Caudate nucleus (tissue), 63 donors: ENCODE measurements at places on chromosomes 16 and 17.

DNA sequence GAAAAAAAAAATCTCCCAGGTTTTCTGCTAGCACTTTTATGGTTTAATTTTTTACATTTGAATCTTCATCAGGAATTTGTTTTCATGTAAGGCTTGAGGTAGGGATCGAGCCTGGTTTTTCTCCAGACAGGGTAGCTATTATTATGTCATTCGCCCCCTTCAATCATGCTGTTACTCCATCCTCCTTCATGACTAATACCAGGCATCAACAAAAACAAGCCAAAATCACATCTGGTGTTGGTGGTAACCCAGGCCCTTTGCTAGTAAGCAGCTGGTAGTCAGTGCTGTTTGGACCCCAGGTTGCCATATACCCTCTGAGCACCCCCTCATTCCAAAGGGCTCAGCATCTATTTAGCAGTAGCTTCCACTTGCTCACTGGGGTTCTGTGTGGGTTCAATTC is 29.5 kb downstream of the DRC3 start:
- no peak for DNase-seq

- DNase-seq = no peak
These were observed 40.1 kb downstream of the NOS2 start for GRCh38 chr17:27760069-27760885.

- no peak for DNase-seq
These were observed 476 bp downstream of the KCNH4 start for GRCh38 chr17:42180411-42180921.

DNA sequence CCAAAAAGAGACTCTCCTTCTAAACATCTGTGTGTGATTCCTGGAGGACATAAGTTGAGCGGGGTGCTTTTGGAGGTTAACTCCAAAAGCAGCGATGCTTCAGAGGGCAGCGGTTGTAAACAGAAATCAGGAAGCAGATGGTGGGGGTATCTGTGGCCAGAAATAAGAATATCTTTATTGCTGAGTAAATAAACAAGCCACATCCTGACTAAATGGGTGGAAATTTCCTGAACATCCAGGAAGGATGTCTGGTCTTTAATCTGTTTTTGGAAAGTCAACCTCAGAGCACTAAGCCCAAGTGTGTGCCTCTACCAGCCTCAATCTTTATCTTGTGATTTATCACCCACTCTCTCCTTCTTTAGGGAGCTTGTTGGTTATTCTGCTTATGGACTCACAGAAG is 123.3 kb downstream of the CDH13 start:
- no peak for DNase-seq

DNA sequence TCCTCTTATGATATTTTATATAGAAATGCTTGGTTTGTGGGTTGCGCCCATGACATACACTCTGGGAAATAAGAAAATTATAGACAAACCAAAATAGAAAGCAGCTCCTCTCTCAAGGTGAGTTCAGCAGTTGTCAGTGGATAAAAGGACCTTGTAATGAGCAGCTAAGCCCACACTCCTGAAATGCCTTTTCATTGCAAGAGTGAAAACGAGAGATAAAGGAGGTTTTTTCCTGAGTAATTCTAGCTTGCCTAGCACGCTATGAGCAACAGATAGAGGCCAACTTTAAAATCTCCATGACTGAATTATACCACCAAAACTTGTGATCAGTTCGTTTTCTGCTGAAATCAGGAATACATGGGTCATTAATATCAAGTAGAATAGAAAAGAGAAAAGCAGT is 261.8 kb upstream of the CACNG5 start:
- DNase-seq = no peak

DNA sequence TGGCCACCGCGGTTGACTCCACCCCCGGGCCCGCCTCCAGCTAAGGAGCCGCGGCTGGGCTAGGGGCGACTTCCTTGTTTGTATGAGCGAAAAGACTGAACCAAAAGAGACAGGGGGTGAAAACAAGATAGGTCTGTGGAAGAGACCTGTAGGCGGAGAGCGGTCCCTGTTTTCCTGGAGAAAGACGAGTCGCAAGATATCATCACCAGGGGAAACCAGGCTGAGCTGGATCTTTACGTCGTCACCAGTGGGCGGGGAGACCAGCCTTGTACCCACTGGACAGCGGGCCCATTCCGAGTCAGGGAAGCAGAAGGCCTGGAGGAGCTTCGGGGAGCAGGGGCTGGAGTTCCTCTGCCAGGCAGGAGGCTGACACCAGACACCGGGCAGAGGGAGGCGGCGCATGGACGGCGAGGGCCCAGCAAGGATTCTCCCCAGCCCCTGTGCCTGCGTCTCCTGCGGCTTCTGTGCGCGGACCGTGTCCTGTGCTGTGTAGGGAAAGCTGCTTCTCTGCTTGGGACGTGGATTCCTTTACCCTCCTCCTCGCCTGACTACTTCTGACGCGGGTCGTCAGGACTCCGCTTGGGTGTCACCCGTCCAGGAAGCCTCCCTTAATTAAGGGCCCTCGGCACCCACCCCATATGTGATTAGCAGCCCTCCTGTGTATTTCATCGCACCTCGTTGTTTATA is 10.3 kb upstream of the ARL4D start:
- DNase-seq = peak; percentile 95

- no peak for DNase-seq
These were observed 6.4 kb upstream of the LGALS9 start for GRCh38 chr17:27624539-27624938.

DNA sequence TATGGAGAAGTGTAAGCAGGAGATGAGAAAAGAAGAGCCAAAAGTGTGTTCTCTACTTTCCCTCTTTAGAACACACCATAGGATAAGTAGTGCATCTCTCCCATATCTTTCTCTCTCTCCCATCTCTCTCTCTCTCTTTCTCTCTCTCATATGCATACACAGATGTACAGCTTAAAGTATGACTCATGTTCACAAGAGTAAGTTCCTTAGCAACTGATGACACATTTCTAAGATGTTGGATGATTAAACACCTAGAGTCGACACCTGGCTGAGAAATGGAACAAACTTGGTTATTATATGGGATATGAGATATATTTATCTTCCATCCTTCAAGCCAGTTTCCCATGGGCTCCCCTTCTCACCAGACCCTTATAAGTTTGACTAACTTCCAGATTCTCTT is 113.5 kb downstream of the TMEM132E start:
- DNase-seq = no peak

GRCh38 chr17:58301504-58302150 is 20.9 kb upstream of the MPO start:
- no peak for DNase-seq

- no peak for DNase-seq
These were observed 2.6 kb downstream of the ADAP2 start for GRCh38 chr17:30924341-30924740.

DNA sequence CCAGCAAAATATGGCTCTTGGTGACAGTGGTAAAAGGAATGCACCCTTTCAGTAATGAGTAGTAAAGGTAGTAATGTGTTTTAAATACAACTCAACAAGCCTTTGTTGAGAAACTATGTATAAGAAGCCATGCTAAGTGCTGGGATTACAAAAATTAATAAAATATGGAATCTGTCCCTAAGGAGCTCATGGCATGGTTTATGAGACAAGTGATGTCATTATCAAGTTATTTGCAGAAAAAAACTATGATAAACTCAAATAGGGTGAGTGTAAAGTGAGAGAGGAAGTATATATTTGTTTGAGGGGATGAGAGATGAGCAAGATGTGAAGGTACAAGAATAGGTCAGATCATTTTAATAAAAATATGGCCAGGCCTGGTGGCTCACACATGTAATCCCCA is 76.9 kb downstream of the NF1 start:
- no peak for DNase-seq

- DNase-seq = no peak
These were observed 27.7 kb downstream of the ABCC1 start for GRCh38 chr16:15976929-15977637.

GRCh38 chr17:63701456-63701820 is 1.5 kb upstream of the LIMD2 start:
- DNase-seq = no peak

DNA sequence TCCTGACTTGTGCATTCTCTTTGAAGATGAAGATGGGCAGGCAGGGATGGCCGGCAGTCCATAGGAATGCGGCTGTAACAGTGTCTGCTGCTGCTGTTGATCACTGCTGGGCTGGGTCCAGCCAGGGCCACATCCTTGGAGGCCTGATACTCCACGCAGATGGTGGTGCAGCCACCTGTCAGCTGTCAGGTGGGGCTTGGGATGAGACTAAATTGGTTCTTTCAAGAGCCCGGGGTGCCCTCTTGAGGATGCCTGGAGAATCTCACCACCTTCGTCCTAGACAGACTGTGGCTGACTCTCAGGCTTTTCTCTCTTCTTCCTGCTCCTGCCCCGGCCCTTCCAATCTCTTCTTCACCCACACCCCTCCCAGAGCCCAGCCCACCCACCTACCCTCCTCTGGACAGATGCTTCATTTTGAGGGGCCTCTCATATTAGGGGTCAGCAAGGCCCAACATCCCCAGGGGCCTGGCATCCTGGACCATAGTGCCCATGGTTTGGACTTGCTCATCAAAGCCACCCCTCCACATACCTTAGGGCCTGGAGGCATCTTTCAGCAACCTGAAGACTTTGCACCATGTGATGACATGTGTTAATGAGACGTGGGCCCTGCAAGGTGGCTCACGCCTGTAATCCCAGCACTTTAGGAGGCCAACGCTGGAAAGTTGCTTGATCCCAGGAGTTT is 19.1 kb downstream of the OSBPL7 start:
- DNase-seq = peak; percentile 3

DNA sequence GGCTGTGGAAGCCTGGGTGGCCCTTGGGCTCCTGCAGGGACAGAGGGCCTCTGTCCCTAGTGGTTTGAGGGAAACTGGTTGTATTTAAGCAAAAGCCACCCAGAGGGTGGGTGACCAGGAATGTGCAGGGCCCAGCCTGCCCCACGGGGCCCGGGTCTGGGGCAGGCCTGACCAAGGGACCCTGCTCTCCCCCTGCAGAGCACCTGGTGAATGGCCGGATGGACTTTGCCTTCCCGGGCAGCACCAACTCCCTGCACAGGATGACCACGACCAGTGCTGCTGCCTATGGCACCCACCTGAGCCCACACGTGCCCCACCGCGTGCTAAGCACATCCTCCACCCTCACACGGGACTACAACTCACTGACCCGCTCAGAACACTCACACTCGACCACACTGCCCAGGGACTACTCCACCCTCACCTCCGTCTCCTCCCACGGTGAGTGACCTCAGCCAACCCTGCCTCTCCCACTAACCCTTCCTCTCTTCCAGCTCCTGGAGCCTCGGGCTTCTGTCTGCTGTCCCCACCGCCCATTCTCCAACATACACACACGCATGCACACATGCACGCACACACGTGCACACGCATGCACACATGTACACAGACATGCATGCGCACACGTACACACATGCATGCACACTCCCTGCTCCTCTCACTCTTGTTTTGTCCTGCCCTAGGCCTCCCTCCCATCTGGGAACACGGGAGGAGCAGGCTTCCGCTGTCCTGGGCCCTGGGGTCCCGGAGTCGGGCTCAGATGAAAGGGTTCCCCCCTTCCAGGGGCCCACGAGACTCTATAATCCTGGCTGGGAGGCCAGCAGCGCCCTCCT is 10.4 kb downstream of the GALK1 start:
- DNase-seq = no peak

GRCh38 chr17:50050431-50051032 is 5.4 kb upstream of the ITGA3 start:
- DNase-seq = no peak

GRCh38 chr16:53414381-53414780 is 19.9 kb upstream of the RBL2 start:
- no peak for DNase-seq

GRCh38 chr16:49632795-49633184 is 223.1 kb downstream of the ZNF423 start:
- no peak for DNase-seq

- no peak for DNase-seq
These were observed 6.0 kb downstream of the PDZD9 start for GRCh38 chr16:21994856-21995465.

DNA sequence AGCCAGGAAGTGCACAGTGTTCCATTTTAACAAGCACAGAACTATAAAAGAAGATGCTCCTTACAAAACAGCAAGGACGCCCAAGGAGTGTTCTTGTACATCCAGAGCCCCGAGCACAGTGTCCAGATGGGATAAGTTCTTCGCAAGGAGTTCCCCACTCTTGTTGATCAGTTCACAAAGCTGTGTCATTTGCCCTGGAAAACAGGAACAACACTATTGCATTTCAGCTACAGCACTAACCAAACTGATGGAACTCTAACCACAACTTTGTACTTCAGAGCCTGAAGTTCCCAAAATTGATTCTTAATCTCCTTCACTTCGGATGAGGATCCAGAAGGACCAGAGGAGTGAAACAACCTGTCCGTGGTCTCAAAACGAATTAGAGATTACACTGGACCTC is 5.1 kb downstream of the COPS3 start:
- no peak for DNase-seq

- DNase-seq = no peak
These were observed 787 bp upstream of the CCL3L1 start for GRCh38 chr17:36197387-36197703.

DNA sequence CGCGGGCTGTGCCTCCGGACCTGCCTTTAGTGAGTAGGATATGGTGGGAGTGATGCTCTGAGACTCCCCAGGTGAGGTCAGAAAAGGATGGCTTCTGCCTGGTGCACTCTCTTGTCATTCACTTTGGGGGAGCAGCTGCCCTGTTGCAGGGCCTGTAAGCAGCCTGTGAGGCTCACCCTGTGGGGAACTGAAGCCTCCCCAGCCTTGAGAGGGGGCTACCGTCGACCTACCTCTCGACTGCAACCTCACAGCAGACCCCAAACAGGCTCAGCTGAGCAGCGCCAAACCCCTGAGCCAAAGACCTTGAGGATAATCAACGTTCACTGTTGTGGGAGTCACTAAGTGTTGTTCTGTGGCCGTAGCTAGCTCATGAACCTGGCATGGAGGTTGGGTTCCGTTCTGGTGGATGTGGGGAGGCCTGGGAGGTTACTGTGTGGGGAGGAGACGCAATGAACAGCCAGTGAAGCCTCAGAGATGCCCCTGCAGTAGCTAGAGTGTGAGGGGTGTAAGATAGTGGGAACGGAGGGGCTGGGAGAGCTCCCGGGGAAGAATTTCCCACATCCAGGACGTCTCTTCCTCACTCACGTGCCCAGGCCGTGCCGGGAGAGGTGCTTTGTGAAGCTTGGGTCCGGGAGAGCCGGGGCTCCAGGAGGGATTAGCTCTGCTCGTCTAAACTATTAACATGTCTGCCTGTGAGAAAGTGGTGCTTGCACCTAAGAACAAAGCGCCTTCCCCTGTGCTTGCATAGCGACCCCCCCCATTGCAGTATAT is 38.8 kb downstream of the METRNL start:
- no peak for DNase-seq

- no peak for DNase-seq
These were observed 684 bp upstream of the NUDT16L1 start for GRCh38 chr16:4692460-4693295.

- no peak for DNase-seq
These were observed 33.6 kb upstream of the BRD7 start for GRCh38 chr16:50402298-50402895.

DNA sequence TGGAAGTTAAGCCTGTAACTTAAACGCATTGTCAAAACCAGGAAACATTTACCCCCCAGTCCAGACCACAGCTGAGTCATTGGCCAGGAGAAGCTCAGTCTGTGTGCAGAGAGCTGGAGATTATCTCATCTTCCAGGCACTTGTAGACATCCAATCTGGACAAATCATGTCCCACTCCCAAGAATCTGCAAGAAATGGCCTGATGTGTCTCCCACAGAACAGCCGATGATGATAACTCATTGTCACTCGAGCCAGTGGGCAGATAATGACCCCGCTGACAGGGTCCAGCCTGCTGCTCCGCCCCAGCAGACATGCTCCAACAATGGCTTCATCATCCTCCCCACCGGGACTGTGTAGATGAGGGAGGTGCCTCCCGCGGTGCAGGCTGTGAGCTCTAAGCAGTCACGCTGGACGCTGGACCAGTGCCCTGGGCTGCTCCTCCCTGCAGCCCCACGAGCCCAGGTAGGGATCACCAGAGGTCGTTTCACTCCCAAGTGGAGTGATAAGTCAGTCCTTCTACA is 322.5 kb downstream of the C16orf95 start:
- no peak for DNase-seq
